ENCODE measurements at places on chromosomes 3 and 15.

DNA sequence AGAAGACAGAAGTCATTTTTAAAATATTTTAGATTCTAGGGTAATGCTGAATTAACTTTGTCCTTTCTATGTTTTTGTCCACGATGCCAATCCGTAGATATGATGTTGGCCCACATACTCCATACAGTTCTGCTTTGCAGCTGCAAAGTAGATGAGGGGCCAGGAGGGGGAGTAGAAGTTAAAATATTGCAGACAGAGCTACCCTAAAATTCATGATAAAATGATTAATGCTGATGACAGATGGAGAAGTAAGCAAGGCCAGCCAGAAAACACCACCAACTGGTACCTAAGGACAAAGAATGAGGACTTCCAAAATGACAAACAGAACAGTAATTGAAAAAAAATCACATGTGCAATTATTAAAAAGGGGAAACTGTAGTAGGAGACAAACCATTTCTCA, 756.6 kb upstream of the ARPP21 start:
- DNase-seq: no peak

DNA sequence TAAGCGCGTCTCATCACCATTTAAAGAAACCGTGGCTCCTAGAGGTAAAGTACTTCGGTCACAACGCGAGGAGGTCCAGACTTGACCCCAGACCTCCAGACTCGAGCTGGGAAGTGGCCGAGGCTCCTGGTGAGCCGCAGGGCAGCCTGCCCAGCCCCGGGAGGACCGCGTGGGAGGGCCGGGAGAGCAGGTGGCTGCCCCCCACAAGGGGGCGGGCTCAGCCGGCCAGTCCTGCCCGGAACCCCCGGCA, at the start of gene SLC27A2:
SLC27A2 (plus strand) TSS at position 228 of the 250 bp plus-strand sequence. CDS start 232 bp downstream, outside the sequence.
- peak; percentile 6 for DNase-seq

GRCh38 chr15:41660235-41661077, at the start of gene MGA:
Gene MGA (plus strand): TSS chr15:41660405.
- DNase-seq: peak; percentile 95

DNA sequence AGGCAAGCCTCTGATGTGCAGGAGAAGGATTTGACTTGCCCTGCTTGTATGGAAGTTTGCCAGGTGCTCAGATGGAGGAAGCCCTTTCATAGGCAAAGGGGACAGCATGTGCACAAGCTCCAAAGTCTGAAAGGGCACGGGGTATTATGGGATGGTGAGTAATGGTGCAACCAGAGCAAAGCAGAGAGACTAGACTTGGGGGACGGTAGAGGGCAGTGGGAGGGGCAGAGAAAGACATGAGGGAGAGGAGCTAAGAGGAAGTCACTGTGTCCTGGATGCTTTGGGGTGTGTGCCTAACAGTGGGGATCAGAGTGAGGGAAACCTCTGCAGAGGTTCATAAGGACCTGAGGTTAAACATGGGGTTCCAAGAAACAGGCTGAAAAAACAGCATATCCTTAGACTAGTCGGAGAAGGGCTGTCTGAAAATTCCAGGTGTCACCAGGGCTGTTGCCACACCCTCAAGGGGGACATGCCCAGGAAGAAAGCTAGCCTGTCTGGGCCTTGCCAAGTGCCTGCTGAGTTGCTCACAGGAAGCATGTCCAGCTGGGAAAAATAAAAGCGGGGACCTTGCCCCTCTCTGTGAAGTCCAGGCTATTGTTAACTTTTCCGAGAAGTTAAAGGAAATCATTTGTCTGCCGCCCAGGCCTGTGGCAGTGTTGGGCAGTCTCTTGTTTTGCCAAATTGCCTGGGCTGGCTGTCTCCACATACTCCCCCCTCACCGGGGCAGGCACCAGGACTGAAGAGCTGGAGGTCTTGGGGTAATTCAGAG, 47.1 kb downstream of the HRH1 start:
- DNase-seq: no peak

DNA sequence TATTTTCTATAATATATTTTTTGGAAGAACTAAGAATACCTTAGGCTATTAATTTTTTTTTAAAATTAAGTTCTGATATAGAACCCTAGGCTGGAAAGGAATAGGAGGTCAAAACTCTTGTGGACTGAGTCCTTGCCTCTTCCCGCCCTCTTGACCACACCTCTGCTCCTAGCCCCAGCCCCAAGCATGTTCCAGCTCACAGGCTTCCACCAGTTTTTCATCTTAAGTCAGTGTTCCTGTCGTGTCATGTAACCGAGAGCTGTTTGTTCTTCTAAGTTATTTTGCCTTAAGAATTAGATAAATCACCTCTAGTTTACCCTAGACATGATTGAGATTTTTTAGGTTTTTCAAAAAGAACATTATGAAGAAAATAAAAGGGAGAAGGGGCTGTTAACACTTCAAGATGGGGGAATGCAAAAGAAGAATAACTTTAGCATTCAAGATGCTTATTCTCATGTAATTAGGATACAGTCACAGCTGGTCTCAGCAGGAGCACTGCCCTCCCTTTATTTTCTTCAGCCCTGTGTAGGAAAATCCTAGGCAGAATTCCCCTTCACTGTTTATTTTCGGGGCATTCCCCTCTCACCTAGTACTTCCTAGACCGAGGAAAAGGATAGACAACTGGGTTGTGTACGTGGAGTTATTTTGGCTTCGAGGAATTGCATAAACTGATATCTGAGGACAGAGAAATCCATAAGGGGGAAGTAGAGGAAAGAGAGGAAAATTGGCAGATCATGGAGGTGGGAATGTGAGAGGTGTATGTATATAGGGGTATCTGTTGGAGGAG, 110.2 kb downstream of the CMSS1 start:
- DNase-seq: no peak

DNA sequence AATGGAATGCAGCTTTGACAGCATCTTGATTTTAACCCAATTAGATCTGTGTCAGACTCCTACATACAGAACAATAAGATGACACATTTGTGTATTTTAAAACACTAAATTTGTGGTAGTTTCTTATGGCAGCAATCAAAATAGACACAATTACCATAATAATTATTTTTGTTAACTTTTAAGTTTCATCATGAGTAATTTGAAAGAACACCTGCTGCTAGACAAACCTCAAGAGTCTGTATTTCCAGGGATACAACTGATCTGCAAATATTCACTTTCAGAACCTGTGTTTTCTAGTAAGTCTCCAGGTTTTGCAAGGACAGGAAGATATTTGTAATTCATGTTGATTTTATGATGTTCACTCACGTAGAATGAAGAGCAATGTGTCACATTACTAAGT, 736.8 kb downstream of the DIPK2A start:
- no peak for DNase-seq

DNA sequence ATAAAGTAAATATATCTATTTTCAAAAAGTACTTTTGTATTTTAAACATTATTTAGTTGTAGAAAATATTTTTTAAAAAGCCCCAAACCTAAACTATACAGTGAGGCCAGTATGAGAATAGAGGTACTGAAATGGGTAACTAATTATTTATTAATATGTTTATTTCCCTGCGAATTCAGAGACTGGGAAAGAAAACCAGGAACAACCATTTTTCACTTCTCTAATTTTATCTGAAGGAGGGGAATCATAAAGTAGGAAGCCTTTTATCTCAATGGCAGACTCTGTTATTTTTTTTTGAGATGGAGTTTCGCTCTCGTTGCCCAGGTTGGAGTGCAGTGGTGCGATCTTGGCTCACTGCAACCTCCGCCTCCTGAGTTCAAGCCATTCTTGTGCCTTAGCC, 63.6 kb upstream of the TRAK1 start:
- no peak for DNase-seq

GRCh38 chr3:14336749-14337598, 65.4 kb upstream of the SLC6A6 start:
- DNase-seq: no peak

- DNase-seq: no peak
Observed at GRCh38 chr3:159724627-159725026, 264.0 kb upstream of the IL12A start.

- DNase-seq: no peak
Observed at GRCh38 chr15:85578941-85579701, 198.7 kb downstream of the AKAP13 start.

DNA sequence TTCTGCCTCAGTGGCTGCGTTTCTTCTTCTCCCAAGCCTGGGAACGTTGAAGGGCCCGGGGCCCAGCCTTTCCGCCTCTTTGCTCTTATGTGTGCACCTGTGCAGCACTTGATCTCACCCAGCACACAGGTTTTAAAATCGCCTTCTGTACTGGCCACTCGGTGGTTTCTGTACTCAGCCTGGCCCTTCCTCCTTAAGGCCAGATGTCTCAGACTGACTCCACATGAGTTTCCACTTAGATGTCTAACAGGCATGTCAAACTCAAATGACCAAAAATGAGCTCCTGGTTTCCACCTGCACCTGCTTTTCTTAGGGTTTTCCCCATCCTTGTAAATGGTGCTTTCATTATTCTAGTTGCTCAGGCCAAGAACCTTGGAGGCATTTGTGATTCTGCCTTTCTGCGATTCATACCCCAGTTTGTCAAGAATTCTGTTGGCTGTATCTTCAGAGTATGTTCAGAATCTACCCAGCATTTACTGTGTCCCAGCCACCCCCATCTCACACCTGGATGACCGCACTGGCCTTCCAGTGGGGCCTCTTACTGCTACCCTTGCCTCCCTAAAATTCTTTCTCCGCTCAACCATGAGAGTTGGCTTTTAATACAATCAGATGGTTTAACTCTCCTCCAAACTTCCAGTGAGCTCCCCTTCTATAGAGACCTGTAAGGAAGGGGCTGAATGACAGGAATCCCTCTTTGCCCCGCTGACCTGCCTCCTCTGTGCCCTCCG, 2.2 kb upstream of the TRAK1 start:
- DNase-seq: no peak

GRCh38 chr3:3015185-3016089, 94.7 kb downstream of the IL5RA start:
- peak; percentile 40 for DNase-seq

DNA sequence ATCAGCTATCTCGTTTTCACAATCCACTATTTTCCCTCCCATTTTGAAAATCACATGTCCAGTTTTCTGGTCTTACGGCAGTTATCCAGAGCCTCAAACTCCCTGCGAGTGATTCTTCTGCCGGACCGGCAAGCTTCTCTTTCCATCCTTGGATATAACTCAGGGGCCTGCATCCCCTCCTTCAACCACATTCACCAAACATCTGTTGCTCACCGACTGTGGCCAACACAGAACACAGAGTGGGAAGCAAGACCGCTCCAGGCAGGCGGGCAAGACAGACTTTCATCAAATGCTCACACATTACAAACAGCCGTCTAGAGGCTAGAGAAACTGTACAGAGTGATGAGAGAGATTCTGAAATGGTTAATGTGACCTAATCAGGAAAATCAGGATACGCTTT, 7.6 kb upstream of the SLC12A8 start:
- DNase-seq: no peak

DNA sequence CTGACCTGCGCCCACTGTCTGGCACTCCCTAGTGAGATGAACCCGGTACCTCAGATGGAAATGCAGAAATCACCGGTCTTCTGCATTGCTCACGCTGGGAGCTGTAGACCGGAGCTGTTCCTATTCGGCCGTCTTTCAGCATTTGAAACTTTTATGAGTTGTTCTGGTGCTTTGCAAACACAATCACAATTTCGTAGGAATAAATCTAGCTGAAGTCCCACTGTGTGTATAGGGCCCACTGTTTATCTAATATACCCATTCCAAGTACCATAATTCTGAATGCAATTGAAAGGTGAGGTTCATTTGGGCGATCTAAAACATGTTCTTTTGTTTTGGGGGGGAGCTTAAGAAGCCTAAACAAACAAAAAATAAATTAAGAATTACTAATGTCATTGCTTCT, 572.1 kb downstream of the FGF12 start:
- no peak for DNase-seq

DNA sequence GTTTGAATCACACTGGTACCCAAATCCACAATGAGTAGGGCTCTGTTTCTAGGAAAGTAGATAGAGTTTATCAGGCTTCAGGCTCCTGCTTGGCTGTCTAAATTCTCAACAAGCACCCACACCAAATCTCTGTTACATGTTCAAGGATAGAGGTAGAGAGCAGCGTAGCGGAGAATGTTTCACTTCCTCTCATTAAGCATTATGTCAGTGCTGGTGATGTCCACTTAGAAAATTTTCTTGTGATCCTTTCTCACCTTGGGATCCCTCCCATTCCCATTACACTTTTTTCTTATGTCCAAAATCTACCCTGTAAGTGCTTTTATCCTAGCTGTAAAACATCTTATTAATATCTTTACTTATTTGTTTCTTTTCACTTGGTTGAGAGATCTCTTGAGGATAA, 34.7 kb upstream of the GCSAM start:
- DNase-seq: no peak

GRCh38 chr3:162770551-162770950, 1273.9 kb downstream of the OTOL1 start:
- DNase-seq: peak; percentile 69

GRCh38 chr3:122758877-122759560, 34.6 kb downstream of the HSPBAP1 start:
- DNase-seq: peak; percentile 5

- DNase-seq: peak; percentile 64
Observed at GRCh38 chr3:46948830-46949671, 27.5 kb downstream of the CCDC12 start.

GRCh38 chr15:93029836-93030429, 59.1 kb downstream of the RGMA start:
- peak; percentile 30 for DNase-seq

GRCh38 chr15:53869806-53870073, 108.5 kb upstream of the UNC13C start:
- DNase-seq: no peak

GRCh38 chr3:171393032-171393744, 67.0 kb downstream of the TNIK start:
- peak; percentile 71 for DNase-seq

DNA sequence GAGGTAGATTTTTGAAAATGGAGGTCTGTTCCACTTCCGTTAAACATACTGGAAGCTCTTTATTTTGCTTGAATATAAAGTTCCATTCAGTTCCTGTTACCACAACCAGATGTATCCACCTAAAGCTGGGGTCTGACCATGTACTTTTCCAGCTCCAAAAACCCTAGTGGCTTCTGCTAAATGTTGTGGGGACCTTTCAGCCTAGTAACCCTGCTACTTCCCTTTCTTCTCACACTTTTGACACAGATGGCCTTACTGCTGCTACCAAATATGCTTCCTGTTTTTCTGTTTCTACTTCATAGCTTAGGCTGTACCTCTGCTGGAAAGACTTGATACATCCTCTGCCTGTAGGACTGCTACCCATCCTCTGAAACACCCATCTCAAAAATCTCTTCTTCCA, 87.8 kb downstream of the COL6A6 start:
- no peak for DNase-seq

DNA sequence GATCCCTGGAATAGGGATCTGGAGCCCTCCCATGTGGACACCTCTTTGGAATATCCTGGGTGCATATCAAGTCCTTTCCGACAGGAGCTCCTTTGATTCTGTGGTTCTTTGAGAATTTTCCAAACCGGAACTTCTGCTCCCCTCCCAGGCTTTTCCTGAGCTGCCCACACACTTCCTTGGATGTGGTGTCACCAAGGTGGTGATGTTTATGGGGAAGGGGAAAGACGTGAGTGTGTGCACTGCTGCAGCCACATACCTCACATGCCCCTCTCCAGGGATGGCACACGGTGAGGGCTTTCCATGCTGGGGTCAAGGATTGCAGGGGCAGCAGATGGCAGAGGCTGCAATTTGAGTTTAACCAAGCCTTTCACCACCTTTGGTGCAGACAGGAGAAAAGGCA, 27.9 kb upstream of the PSTPIP1 start:
- DNase-seq: no peak

Measured in fibroblast of villous mesenchyme (primary cell).